Effector memory CD8-positive, alpha-beta T cell (primary cell): ENCODE measurements at places on chromosomes 5 and 9.

DNA sequence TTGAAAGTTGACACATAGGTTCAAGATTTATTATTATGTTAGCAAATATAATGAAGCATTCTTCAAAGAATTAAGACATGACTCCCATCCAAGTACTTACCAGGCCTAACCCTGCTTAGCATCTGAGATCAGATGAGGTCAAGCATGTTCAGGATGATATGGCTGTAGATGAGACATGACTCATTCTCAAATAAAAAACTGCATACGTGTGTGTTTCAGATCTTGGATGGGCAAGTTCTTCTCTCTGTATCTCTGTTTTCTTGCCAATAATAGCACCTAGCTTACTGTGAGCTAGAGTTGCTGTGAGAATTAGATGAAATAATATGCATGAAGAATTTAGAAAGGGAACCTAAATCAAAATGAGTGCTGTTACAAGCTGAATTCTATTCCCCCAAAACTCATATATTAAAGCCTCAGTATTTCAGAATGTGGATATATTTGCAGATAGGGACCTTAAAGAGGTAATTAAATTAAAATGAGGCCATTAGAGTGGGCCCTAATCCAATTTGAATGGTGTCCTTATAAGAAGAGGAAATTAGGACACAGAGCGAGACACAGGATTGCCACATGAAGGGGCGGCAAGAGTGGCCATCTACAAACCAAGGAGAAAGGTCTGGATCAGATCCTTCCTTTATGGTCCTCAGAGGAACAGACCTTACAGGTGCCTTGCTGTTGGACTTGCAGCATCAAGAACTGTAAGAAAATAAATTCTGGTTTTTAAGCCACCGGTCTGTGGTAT is 146.2 kb downstream of the MARCHF11 start:
- no peak for DNase-seq

GRCh38 chr9:74303945-74304344 is 193.2 kb upstream of the RORB start:
- DNase-seq = no peak

DNA sequence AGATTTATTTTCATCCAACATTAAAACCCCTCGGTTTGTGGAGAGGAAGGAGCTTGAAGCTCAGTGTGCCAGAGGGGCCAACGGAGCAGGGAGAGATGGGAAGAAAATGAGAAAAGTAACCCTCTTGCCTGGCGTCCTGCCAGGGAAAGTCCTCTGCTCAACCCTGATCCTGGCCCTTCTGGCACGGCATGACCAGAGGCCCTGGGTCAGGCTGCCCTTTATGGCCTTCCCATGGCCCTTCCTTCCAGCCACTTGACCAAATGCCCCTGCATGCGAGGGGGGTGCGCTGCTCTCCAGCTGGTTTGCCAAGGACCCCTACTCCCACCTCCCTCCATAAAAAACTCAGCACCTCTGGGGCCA is 43.8 kb downstream of the SPRY4 start:
- no peak for DNase-seq

GRCh38 chr5:81393783-81394718 is at the start of gene ACOT12:
Gene ACOT12 (minus strand): TSS chr5:81394134. CDS start chr5:81394114, 20 bp downstream.
- DNase-seq = no peak

DNA sequence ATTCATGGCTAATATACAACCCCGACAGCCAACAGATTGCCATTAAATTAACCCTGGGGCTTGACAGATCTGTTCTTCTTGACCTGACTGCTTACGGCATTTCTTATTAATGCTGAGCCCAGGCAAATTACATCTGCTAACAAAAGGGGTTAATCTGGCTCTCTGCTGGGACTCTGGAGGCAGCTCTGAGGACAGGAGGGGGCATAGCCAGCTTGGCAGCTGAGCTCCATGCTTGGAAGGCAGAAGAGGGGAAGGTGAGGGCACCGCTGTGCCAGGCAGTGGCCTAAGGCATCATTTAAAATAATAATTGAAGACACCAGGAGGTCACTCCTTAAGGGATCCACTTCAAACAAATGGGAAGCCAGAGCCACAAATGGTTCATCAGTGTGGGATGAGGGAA is 126.0 kb upstream of the GPR151 start:
- no peak for DNase-seq

DNA sequence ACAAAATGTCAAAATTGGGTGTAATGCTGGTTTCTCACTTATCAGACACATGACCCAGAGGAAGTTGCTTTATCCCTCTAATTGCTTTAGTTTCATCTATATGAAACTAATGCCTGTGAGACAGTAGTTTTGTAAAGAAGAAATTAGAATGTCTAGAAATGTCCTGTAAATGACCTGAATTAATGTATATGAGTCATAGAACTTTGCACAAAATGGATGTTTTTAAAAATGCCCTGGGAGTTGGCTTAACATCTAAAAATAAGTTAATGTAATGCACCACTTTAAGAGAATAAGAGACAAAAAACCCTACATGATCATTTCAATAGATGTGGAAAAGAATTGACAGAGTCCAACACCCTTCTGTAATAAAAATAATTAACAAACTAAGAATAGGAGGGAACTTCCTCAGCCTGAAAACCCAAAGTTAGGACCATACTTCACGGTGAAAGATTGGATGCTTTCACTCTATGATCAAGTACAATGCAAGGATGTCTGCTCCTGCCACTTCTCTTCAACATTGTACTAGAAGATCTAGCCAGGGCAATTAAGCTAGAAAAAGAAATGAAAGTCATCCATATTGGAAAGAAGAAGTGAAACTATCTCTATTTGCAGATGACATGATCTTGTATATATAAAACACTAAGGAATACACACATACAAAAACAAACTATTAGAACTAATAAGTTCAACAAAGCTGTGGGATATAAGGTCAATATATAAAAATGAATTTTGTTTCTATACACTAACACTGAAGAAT is 117.9 kb downstream of the MELK start:
- DNase-seq = no peak
